Effector memory CD4-positive, alpha-beta T cell (primary cell): ENCODE measurements at places on chromosomes 6 and 20.

DNA sequence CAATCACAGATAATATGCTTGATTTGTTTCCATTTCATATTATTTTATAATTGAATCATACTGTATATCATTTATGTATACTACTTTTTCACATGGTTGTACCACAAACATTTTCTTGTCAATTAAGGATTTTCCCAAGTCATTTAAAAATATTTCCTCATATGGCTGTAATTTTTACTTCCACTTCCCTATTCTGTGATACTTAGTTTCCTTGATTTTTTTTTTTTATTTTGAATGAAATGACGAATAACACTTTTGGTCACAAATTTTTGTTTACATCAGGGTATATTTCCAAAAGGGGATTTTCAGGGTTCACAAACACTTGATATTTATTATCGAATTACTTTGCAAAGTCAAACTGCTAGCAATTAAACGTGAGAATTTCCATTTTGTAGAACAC, 515.6 kb downstream of the KIF16B start:
- DNase-seq, result no peak
- no peak overlapping the region for H3K27ac ChIP-seq
- no peaks in the 10 kb centered on the region for H3K4me1 ChIP-seq
- no peak overlapping the region for H3K4me3 ChIP-seq
- H3K36me3 ChIP-seq, result no peaks in the 10 kb centered on the region
- H3K27me3 ChIP-seq, result no peaks in the 10 kb centered on the region

- no peaks in the 10 kb centered on the region for H3K36me3 ChIP-seq
- no peak overlapping the region for H3K27ac ChIP-seq
- DNase-seq, result no peak
- no peaks in the 10 kb centered on the region for H3K4me1 ChIP-seq
Observed at GRCh38 chr6:47701363-47701762, 3.0 kb downstream of the ADGRF4 start.

GRCh38 chr6:170475118-170475517, 78.0 kb downstream of the PSMB1 start:
- H3K4me3 ChIP-seq, result no peak overlapping the region
- H3K27me3 ChIP-seq, result no peaks in the 10 kb centered on the region
- no peaks in the 10 kb centered on the region for H3K36me3 ChIP-seq

- DNase-seq, result no peak
- no peak overlapping the region for H3K4me3 ChIP-seq
- no peak overlapping the region for H3K27ac ChIP-seq
- H3K27me3 ChIP-seq, result no peaks in the 10 kb centered on the region
- no peaks in the 10 kb centered on the region for H3K4me1 ChIP-seq
- no peaks in the 10 kb centered on the region for H3K36me3 ChIP-seq
Observed at GRCh38 chr6:74410630-74411029, 714.6 kb downstream of the CD109 start.

DNA sequence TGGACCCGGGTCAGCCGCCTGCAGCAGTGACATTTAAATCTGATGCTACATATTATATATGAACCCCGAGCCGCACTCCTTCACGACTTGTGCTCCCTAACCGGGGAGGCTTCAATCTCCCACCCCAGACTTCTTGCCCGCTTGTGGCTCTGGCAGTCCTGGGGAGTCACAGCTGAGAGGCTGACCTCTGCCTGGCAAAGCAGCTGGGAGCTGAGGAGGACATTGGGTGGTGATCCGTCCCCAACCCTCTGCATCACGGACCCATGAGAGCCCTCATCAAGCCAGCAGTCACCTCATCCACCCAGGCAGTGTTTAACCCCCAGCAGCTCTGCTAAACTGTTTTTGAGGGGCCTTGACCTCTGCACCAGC, 33.7 kb upstream of the CDH22 start:
- no peak for DNase-seq
- H3K36me3 ChIP-seq, result no peaks in the 10 kb centered on the region
- no peak overlapping the region for H3K27ac ChIP-seq
- H3K4me1 ChIP-seq, result peaks cover 12% of the 10 kb centered on the region
- H3K4me3 ChIP-seq, result no peak overlapping the region
- peaks cover 7% of the 10 kb centered on the region for H3K27me3 ChIP-seq

DNA sequence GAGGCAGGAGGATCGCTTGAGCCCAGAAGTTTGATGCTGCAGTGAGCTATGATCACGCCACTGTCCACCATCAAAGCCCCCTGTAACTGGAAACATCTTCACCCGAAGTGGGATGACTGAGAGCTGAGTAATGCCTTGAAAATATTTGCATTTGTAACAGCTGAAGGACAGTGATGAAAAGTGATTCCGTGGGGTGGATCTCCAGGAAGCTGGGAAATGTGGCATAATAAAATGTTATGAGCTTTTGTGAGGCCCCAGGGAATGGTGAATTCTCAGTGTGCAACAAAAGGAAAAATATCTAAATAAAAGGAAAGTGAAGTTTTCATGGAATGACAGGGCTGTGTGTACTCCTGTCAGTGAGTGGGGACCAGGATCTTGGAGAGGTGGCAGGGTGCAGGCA, 92.0 kb downstream of the JAG1 start:
- H3K27me3 ChIP-seq, result no peaks in the 10 kb centered on the region
- H3K4me1 ChIP-seq, result no peaks in the 10 kb centered on the region
- no peak overlapping the region for H3K4me3 ChIP-seq
- DNase-seq, result no peak

GRCh38 chr20:62002882-62003480, 62.7 kb downstream of the TAF4 start:
- no peaks in the 10 kb centered on the region for H3K27me3 ChIP-seq
- H3K4me1 ChIP-seq, result no peaks in the 10 kb centered on the region
- DNase-seq, result no peak
- H3K27ac ChIP-seq, result no peak overlapping the region
- H3K36me3 ChIP-seq, result peaks cover 77% of the 10 kb centered on the region

- no peak for DNase-seq
- H3K27ac ChIP-seq, result no peak overlapping the region
- H3K4me1 ChIP-seq, result peaks cover 3% of the 10 kb centered on the region
- H3K36me3 ChIP-seq, result peaks cover 15% of the 10 kb centered on the region
- H3K4me3 ChIP-seq, result no peak overlapping the region
- H3K27me3 ChIP-seq, result no peaks in the 10 kb centered on the region
Observed at GRCh38 chr20:47334022-47334551, 22.4 kb downstream of the ZMYND8 start.

GRCh38 chr6:7077856-7078255, 29.9 kb upstream of the RREB1 start:
- no peak for DNase-seq
- no peaks in the 10 kb centered on the region for H3K36me3 ChIP-seq
- no peak overlapping the region for H3K27ac ChIP-seq

GRCh38 chr6:30821862-30822784, 62.2 kb upstream of the DDR1 start:
- peaks cover 8% of the 10 kb centered on the region for H3K4me1 ChIP-seq
- no peak overlapping the region for H3K4me3 ChIP-seq
- H3K27ac ChIP-seq, result no peak overlapping the region
- no peak for DNase-seq
- H3K27me3 ChIP-seq, result no peaks in the 10 kb centered on the region
